Activated CD4-positive, alpha-beta T cell treated with anti-CD3 and anti-CD28 coated beads, Interleukin-2, amount 50 U/mL, for 4 hours (primary cell): ENCODE measurements at places on chromosomes 2 and 18.

GRCh38 chr2:188628989-188629752 is 337.5 kb downstream of the GULP1 start:
- DNase-seq, result no peak

GRCh38 chr2:53018825-53019425 is 748.7 kb upstream of the CHAC2 start:
- DNase-seq, result no peak

DNA sequence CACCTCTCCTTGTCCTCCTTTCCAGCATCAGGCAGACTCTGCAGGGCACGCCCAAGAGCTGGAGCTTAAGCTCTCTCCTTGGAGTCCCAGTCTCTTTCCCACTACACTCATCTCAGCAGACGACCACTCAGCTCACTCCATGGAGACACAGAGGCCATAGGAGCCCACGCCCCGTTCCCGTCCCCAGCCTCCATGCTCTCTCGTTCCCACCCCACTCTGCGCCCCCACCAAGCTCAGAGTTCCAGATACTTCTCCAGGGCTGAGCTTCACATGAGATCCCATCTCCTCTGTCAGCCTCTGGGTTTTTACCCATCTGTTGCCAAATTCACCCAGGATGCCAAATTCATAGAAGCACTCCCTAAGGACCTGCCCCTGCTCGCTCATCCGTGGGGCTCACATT is 87.3 kb downstream of the MALT1 start:
- no peak for DNase-seq

DNA sequence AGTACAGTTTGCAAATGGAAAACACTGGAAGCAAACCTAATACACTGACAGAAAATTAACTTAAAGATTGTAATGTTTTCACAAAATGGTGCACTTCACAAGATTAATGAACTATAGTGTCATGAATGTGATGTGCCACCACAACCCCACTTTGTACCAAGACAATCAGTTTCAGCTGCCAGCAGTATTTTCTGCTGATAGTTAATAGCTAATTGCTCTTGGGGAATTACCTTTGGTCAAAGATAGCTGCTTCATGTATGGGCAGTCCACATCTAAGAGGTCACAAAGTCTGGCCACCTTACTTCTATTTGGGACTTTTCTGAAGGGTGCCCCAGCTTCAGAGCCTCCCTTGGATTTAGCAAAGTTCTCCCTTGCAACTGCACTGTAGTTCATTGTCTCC is 254.0 kb downstream of the CALCRL start:
- DNase-seq, result no peak

GRCh38 chr2:88606371-88607030 is 20.8 kb downstream of the EIF2AK3 start:
- DNase-seq, result no peak

DNA sequence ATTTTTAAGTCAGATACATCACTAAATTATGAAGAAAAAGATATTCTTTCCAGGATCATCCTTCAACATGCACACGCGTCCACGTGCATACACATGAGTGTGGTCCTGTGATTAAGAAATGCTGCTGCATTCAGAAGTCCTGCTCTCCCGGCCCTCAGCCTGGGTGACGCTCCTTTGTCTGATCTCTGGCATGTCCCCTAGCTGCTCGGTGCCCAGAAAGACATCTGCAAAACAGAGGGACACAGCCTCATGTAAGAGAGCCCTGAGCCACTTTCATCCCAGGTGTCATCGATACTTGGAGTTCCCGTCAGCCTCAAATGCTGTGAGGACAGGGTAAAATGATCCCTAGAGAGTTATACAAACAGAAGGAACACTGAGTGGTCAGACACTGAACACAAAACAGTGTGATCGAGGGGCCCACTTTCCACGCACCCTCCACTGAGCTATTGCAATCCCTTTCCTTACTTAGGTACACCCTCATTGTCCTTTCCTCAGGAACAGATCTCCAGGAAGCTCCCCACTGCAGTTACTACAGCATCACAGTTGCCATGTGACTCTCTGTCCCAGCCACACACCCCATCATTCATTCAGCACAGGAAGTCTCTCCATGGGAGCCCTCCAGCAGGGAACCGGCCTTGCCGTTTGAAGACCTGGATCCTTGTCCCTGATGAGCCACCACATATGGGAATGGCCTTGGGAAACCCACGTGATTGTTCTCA is 32.1 kb downstream of the CRACDL start:
- no peak for DNase-seq

DNA sequence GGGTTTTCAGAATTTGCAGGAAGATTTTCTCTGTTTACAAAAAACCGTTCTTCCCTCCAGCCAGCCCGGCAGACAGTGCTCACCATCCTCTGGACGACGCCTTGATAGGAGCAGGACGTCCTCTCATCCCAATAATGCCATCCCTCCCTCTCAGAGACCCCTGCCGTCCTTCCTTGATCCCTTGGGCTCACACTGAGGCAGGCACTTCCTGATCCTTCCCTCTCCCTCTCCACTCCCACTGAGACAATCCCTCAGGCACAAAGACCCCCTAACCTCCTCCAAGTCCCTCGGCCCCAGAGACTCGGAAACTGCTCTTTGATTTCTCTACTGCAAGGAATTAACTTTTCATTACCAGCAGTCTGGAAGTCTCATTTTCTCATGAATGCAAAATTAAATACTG is 42.5 kb downstream of the PAX3 start:
- DNase-seq, result no peak

DNA sequence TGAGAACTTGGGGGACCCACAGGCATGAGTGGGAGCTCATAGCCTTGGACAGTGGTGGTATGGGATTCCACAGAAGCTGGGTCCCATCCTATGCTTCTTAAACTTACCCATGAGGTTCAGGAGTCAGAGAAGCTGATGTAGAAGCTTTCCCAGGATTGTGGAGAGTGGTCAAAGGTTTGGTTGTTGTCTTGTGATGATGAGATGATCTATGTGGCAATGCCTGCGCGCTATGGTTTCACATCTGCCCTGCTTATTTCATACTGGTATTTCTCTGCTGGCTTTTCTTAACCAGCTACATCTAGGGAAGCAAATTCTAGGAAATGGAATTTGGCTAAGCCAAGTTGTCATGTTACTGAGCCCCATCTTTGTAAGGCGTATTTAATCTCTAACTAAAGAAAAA is 168.6 kb downstream of the ZNF407 start:
- no peak for DNase-seq

- no peak for DNase-seq
Measured at GRCh38 chr2:3490191-3491170, 28.9 kb downstream of the ADI1 start.

DNA sequence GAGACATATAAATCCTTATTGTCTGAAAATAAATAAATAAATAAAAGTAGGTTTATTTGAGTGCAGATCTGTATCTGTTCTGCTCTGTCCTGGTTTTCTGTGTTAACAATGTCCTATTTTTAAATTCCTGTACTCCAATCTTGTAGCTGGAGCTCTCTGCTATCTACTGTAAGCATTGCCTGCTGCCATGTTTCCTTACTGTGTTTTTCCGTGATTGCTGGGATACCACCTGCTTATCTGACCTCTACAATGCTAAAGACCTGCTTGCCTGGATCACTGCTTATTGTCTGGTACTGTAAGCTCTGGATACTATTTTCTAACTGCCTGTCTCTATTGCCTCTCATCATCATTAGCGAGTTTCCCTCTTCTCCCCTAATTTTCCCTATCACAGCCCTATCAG is 11.6 kb downstream of the PTPN4 start:
- no peak for DNase-seq

GRCh38 chr18:68152770-68153169 is 562.1 kb downstream of the TMX3 start:
- DNase-seq, result no peak

DNA sequence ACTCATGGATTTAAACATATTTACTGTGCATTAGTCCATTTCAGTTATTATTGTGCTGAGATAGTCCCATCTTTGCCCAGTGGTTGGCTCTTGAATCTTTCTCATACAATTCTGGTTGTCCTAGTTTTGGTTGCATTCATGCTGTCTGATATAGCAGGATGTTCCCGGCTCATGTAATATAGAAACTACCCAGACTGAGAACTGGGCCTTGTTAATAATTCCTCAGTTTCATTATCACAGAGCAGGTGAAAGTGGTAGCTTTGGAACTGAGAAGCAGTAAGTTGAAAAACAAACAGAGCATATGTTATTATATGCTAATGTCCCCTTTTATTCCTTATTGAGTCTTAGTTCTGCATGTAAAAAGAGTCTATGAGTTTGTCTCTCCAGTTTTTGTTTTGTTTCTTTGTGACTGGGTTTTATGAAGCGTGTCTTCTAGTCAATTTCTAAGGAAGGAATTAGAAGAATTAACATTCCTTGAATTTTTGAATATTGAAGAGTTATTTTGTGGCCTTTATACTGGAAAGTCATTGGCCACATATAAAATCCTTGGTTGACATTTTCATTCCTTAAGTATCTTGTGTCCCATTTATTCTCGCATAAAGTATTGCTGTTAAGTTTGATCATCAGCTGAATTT is 43.3 kb downstream of the EIF5B start:
- DNase-seq, result no peak

DNA sequence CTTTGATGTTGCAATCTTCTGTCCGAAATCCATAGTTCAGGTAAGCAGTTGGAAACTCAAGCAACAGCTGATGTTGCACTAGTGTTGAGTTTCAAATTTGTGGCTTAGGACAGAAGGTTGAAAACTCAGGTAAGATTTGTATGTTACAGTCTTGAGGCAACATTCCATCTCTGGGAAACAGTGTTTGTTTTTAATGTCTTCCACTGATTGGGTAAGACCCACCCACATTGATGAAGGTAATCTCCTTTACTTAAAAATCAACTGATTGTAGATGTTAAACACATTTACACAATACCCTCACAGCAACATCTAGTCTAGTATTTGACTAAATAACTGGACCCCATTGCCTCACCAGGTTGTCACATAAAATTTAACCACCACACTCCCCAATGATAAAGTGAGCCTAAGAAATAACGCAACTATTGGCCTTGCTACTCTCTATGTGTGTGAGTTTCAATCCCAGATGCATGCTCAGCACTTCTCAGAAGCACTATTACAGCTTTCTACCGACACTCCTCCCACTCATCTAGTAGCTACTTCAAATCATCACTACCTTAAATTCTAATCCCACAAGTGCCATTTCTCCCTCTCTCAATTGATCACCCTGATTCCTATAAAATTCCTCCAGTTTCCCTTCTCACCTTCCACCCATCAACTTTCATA is 164.0 kb downstream of the MBD2 start:
- DNase-seq, result no peak

GRCh38 chr18:55405475-55405874 is 182.5 kb downstream of the TCF4 start:
- no peak for DNase-seq

DNA sequence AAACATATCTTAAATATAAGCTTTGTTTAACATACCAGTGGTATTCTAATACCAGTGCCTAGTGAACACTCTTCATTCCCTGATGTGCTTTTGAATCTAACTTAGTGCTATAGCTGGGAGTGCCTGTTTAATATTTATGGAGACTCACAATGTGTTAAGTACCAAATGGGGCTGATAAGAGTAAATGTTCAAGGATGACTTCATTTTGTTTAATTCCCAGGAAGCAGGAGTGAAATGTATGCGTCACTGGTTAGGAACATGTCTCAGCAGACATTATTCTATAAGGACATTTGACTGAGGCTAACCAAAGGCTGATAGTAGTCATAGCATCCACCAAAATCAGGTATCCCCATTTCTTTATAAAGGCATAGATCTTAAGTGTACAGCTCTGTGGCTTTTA is 31.7 kb upstream of the LINC00305 start:
- DNase-seq, result no peak

DNA sequence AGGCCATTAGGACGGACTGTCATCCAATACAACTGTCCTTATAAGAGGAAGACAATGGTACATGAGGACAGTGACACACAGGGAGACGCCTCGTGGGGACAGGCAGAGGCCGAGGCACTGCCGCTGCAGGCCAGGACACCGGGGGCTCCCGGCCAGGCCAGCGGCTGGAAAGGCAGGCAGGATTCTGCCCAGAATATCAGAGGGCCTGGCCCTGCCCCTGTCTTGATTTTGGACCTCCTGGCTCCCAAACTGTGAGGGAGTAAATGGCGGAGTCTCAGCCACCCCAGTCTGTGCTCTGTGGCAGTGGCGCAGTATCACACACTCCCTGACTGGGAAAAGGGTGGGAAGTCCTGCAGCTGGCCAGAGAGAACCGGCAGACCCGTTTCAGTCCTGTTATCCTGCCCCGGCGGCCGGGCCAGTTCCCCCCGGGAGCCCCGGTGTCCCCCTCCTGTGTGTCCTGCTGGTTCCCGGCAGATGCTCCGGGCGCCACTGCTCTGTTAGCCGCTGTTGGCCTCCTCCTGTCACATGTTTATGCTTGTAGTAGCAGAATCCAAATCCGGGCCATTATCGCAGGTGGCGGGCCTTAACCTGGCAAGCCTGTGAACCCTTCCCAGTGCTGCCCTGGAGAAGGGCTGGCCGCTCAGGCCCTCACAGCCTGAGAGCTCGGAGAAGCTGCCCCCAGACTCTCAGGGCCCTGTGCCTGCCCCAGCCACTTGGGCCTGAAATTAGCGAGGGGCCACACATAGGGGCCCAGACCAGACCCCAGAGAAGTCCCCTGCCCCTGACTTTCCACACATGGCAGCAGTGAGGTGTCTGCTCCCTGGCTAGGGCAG is 31.4 kb upstream of the TAF1B start:
- no peak for DNase-seq

GRCh38 chr2:223735035-223735640 is 102.2 kb downstream of the AP1S3 start:
- DNase-seq, result no peak

- DNase-seq, result no peak
Measured at GRCh38 chr2:230874456-230874855, 9.7 kb downstream of the ITM2C start.

DNA sequence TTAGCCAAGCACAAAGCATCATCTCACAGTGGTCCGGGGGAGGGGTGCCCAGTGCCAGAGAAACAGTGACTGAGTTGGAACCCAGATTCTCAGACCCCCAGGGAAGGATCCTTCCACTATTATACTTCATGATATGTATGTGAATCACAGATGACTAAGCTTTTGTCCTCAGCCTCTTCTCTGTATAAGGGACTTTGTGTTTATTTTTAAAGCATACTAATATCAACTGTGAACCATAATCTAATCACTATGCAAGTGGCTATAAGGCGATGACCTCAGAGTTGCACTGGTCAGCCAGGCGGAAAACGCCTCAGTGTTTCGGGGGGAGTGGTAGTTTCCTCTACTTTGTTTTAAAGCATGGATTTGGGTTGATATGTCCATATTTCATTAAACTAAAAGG is 160.4 kb upstream of the TMEM200C start:
- no peak for DNase-seq

- DNase-seq, result no peak
Measured at GRCh38 chr2:41032715-41033114, 580.8 kb upstream of the SLC8A1 start.

GRCh38 chr2:219111375-219112061 is 49.1 kb downstream of the NHEJ1 start:
- DNase-seq, result no peak

- DNase-seq, result no peak
Measured at GRCh38 chr2:160293391-160294091, 93.5 kb upstream of the ITGB6 start.
